ENCODE measurements at places on chromosomes 11 and 22. TPM values are rescaled to one million over a fixed set of nuclear protein-coding genes. Genes with fewer than 3 reads are reported as not detected.

The MISFA gene
- 2.5 TPM for total RNA-seq

DNA sequence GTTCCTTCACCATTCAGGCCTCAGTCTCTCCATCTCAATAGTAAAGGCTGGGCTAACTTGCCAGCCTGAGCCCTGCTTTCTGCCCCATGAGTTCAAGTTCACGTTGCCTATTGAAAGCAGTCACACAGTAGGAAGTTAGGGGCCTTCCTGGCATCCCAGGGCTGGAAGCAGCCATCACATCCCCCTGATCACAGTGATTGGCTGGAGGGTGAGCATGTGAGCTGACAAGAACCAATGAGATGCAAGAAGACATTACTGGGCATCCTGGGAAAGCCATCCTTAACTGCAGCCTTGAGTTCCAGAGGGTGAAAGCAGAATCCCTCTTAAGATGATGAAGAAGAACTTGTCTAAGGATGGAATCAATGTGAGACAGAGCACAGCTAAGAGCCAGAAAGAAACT, 29.1 kb downstream of the IRAG1 start:
- no peak for DNase-seq

DNA sequence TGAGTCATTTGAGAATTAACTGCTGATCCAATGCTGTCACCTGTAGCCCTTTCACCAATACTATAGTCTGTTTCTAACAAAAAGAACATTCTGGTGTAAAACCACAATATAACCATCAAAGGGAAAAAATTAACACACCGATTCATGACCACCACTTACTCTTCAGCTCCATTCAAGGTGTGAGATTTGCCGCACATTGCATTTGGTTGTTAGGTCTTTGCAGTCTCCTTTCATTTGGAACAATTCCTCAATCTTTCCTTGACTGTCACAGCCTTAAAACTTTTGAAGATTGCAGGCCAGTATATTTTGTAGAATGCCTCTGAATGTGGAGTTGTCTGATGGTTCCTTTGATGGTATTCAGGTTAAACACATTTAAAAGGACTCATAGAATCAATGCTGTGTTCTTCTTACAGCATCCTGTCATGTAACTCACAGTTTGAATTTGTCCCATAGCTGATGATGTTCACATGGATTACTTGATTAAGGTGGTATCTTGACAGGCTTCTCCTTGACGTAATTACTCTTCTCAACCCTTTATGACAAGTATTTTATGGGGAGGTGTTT, 63.6 kb downstream of the TNRC6B start:
- DNase-seq = no peak

- DNase-seq = no peak
Observed at GRCh38 chr11:19370100-19370861, 129.5 kb upstream of the E2F8 start.

- peak; percentile 63 for DNase-seq
Observed at GRCh38 chr22:24554313-24555164, at the start of gene GUCD1. Gene GUCD1, minus strand, starts transcription at chr22:24555138. Its CDS starts 147 bp downstream, at chr22:24554991.

GRCh38 chr11:128236506-128237498, 350.6 kb downstream of the ETS1 start:
- no peak for DNase-seq

GRCh38 chr11:92929653-92930052, 39.8 kb upstream of the MTNR1B start:
- DNase-seq = no peak

GRCh38 chr11:61534933-61535839, 26.6 kb downstream of the LRRC10B start:
- no peak for DNase-seq

- DNase-seq = no peak
Observed at GRCh38 chr11:43955381-43956118, 13.1 kb downstream of the C11orf96 start.
